A172 (cell line): ENCODE measurements at places on chromosomes 16 and 17. TPM values are rescaled to one million over a fixed set of nuclear protein-coding genes. Genes with fewer than 3 reads are reported as not detected.
A peak's percentile ranks its signal among the peaks of the same experiment; 100 is the strongest.

The KCNJ12 gene
- total RNA-seq: 0.03 and 0.05 TPM in 2 replicates

The FGF11 gene
- 0.89 TPM in 1 of 2 replicates, not detected in the other for total RNA-seq

The CPHXL2 gene
- not detected in 2 replicates for total RNA-seq

The TMC7 gene
- 0.84 and 1.2 TPM in 2 replicates for total RNA-seq

The KRTAP4-3 gene
- total RNA-seq: not detected in 2 replicates

DNA sequence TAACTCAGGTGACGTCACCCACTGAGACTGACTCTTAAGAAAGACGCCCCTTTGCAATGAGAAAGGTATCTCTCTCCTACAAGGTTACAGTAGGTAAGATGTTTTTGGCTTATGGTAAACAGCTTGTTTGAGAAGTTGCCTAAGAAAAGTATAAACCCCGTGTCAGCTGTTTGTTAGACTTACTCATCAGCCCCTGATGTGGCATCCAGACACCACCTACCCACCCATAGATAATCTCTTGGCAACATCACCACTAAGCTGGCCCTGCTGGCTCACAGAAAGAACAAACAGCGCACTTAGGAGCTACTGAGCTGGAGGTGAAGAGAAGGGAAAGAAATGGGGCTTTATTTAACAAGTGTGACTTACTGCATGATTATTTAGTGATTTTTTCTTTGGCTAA is 121.0 kb downstream of the PARN start:
- peak; percentile 84 for DNase-seq

DNA sequence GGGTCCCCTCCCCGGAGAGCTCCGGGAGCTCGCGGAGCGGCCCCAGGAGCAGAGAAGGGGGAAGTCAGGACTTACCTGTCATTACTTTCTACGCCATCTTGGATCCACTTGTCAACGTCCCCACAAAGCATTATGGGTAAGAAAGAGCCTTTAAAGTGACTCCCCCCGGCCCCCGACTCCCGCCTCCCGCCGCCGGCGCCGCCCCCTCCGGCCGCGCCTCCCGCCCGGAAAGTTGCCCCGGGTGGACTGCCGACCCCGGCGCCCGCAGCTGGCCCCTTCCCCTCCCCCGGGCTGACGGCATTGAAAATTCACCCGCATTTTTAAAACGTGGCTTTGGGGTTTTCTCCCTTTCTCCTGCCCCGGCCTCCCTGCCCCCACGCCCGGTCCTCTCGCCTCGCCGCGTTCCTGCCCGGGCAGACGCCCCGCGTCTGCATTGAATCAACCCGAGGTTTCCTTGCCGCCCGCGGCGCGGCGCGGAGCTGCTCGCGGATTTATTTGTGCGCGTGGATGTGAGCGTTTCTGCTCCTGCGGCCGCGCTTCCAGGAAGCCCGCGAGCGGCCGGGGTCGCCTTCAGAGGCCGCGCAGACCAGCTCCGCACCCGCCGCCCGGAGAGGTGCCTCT is at the start of gene HELZ:
Gene HELZ (minus strand): TSS at position 124 of the 621 bp plus-strand sequence. CDS start 26,392 bp downstream, outside the sequence.
- DNase-seq: peak; percentile 70

- peak; percentile 39 for DNase-seq
These were observed at the start of gene RPH3AL for GRCh38 chr17:352421-353212. Gene RPH3AL (minus strand): TSS chr17:352807. CDS start chr17:327543, 25,264 bp downstream.
